Calu3 (cell line): ENCODE measurements at places on chromosomes 12 and 14. TPM values are rescaled to one million over a fixed set of nuclear protein-coding genes. Genes with fewer than 3 reads are reported as not detected.

DNA sequence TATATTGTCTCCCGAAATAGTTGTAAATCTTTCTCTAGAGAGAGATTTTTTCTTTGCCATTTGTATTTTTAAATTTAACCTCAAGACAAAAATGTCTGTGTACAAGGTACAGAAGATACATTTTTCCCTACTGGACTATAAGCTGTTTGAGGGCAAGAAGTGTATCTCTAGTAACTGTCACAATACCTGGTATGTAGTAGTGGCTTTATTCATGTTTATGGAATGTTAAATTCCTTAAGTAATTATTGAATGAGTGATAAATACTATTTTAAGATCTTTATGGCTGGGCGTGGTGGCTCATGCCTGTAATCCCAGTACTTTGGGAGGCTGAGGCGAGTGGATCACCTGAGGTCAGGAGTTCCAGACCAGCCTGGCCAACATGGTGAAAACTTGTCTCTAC is 24.4 kb upstream of the CDK17 start:
- no peaks in the 10 kb centered on the region for H3K36me3 ChIP-seq
- DNase-seq: no peak
- peaks cover 23% of the 10 kb centered on the region for H3K4me1 ChIP-seq
- no peak overlapping the region for H3K27ac ChIP-seq
- H3K27me3 ChIP-seq: no peaks in the 10 kb centered on the region

DNA sequence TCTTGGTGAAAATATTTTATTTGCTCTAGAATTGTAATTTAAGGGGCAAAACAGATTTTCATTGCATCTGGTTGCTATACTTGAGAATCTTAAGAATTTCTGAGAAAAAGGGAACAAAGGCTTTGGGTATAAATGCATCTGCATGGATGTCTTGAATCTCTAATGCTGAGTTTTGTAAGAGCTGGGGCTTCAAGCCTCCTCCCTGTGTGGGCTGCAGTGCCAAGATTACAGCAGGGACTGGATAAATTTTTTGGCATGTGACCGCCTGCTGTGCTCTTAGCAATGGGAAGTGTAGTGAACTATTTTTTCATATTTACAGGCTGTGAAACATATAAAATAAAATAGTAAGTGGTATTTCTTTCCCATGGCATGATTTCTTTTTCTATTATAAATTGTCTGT is 70.0 kb downstream of the SLC38A6 start:
- H3K36me3 ChIP-seq: no peaks in the 10 kb centered on the region
- no peaks in the 10 kb centered on the region for H3K4me1 ChIP-seq
- no peak overlapping the region for H3K4me3 ChIP-seq
- DNase-seq: no peak

- peaks cover 72% of the 10 kb centered on the region for H3K27me3 ChIP-seq
- no peak overlapping the region for H3K27ac ChIP-seq
- no peaks in the 10 kb centered on the region for H3K36me3 ChIP-seq
- no peaks in the 10 kb centered on the region for H3K4me1 ChIP-seq
Measured at GRCh38 chr12:104738331-104738730, 219.8 kb downstream of the SLC41A2 start.

Gene KCNH5
- not detected in 2 replicates for total RNA-seq

Gene MFAP5
- total RNA-seq: not detected in 2 replicates
